Esophagus squamous epithelium (tissue), 5 donors: ENCODE measurements at places on chromosomes 1 and 21. TPM values are rescaled to one million over a fixed set of nuclear protein-coding genes. Genes with fewer than 3 reads are reported as not detected.

GRCh38 chr1:23567996-23568607 is 8.8 kb upstream of the ID3 start:
- H3K27ac ChIP-seq = peak overlapping the region; percentile 74
- peak overlapping the region; percentile 35 for H3K4me3 ChIP-seq
- no peaks in the 10 kb centered on the region for H3K27me3 ChIP-seq
- peaks cover 10% of the 10 kb centered on the region for H3K4me1 ChIP-seq

Gene TIAM1
- total RNA-seq = 97.0 TPM

GRCh38 chr1:184854036-184854435 is 99.4 kb upstream of the EDEM3 start:
- H3K36me3 ChIP-seq = no peaks in the 10 kb centered on the region
- H3K4me3 ChIP-seq = no peak overlapping the region
- H3K4me1 ChIP-seq = peaks cover 4% of the 10 kb centered on the region
- no peaks in the 10 kb centered on the region for H3K27me3 ChIP-seq
- no peak for DNase-seq

Gene AVPR1B
- total RNA-seq = not detected

DNA sequence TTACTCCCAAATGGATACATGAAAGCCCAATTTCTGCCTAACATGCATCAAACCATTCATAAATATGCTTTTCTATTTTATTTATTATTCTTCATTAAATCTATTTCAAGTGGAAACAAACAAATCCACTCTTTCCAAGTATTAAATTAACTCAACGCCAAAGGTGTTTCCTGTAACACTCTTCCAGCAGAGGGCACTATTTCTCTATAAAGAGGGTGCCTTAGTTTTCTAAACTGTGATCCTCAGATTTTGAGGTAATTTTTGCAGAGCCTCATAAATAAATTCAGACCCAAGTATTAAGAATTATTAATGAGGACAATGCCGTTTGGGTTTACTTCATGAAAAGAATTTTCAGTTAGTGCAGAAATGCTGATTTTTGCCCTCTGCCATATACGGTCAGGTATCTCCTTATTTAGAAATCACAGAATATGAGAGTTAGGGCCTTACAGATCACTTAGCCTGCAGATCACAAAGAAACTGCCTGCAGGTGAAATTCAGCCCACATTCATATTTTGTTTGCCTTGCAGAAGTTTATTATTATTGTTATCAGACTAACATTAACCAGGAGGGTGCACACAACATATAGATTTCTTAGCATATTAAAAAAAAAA is 40.1 kb upstream of the MYSM1 start:
- no peak for DNase-seq
- no peaks in the 10 kb centered on the region for H3K4me1 ChIP-seq
- no peak overlapping the region for H3K4me3 ChIP-seq
- no peaks in the 10 kb centered on the region for H3K36me3 ChIP-seq
- no peak overlapping the region for H3K27ac ChIP-seq
